Neural crest cell (in vitro differentiated cells): ENCODE measurements at places on chromosomes 2 and 18. TPM values are rescaled to one million over a fixed set of nuclear protein-coding genes. Genes with fewer than 3 reads are reported as not detected.

Gene COL4A4
- total RNA-seq, result 0.16 and 0.19 TPM in 2 replicates

- DNase-seq, result no peak
- H3K27ac ChIP-seq, result no peak overlapping the region
- H3K4me1 ChIP-seq, result peaks cover 38% of the 10 kb centered on the region
- no peak overlapping the region for H3K4me3 ChIP-seq
- no peaks in the 10 kb centered on the region for H3K27me3 ChIP-seq
These were observed 35.1 kb downstream of the REEP1 start for GRCh38 chr2:86302320-86302719.

- no peaks in the 10 kb centered on the region for H3K27me3 ChIP-seq
- no peak for DNase-seq
- no peak overlapping the region for H3K27ac ChIP-seq
- H3K4me3 ChIP-seq, result no peak overlapping the region
- H3K4me1 ChIP-seq, result peaks cover 8% of the 10 kb centered on the region
- H3K36me3 ChIP-seq, result no peaks in the 10 kb centered on the region
These were observed 49.0 kb downstream of the PSMG2 start for GRCh38 chr18:12751891-12752290.

GRCh38 chr2:38159191-38159590, 83.2 kb upstream of the CYP1B1 start:
- H3K36me3 ChIP-seq, result no peaks in the 10 kb centered on the region
- peaks cover 6% of the 10 kb centered on the region for H3K4me1 ChIP-seq
- DNase-seq, result no peak
- no peak overlapping the region for H3K4me3 ChIP-seq
- H3K27me3 ChIP-seq, result peaks cover 4% of the 10 kb centered on the region

DNA sequence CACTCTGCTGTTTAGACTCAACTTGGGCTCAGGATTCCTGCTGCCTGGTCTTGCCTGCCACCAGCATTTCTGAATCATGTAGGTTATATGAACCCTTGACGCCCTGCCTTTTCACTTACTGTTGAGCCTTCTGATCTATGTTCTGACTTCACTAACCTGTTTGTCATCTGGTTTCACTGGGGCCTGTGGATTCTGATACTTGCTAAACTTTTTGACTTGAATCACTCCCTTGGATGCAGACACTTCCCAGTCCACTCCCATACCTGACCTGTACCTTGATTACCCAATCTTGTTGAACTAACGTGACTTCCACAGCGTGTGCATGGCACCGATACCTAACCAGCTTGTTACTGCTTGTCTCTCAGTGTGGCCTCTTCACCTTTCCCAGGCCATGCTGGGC, 35.6 kb upstream of the SPAG16 start:
- no peak for DNase-seq
- H3K4me3 ChIP-seq, result no peak overlapping the region
- peaks cover 20% of the 10 kb centered on the region for H3K4me1 ChIP-seq
- H3K27me3 ChIP-seq, result no peaks in the 10 kb centered on the region

DNA sequence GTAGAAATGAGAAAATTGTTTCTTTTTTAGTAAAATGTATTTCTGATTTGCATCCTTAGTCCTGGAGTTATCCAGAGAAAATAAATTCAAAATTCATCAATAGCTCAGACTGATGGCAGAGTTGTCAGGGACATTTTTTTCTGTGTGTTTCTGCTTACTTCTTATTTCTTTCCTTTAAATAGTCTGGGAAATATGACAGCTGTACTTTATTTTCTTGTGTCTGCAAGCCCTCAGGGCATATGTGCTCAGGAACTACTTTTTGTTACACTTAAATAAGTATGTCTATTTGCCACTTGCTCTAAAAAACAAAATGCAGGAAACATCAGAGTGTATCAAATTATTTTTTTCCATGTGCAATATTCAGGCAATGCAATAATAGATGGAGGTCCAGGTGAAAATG, 126.8 kb upstream of the UNC80 start:
- peaks cover 8% of the 10 kb centered on the region for H3K4me1 ChIP-seq
- H3K27me3 ChIP-seq, result no peaks in the 10 kb centered on the region
- no peak overlapping the region for H3K4me3 ChIP-seq
- no peak for DNase-seq
- H3K27ac ChIP-seq, result no peak overlapping the region
- H3K36me3 ChIP-seq, result peaks cover 6% of the 10 kb centered on the region

- H3K4me1 ChIP-seq, result peaks cover 8% of the 10 kb centered on the region
- H3K4me3 ChIP-seq, result no peak overlapping the region
- peaks cover 33% of the 10 kb centered on the region for H3K36me3 ChIP-seq
- no peaks in the 10 kb centered on the region for H3K27me3 ChIP-seq
- DNase-seq, result no peak
These were observed 70.1 kb downstream of the SLC39A10 start for GRCh38 chr2:195727106-195727505.

DNA sequence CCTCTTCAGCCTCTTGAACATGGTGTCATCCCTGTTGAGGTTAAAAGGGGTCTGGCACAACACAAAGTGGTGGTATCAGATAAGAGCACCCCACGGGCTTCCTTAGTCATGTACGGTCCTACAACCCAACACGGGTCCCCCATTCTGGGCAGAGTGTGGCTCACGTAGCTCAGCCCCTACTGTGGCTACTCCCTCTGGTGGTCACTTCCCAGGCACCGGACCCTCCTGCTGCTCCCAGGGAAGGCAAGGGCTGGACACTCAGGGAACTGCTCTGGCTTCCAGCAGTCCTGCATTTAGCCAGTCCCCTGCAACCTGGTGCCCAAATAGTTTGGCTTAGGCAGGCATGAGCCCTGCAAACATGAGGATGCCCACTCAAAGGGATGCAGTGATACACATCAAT, 58.6 kb downstream of the GALNT14 start:
- peaks cover 19% of the 10 kb centered on the region for H3K27me3 ChIP-seq
- no peak overlapping the region for H3K27ac ChIP-seq
- H3K4me1 ChIP-seq, result peaks cover 4% of the 10 kb centered on the region
- no peaks in the 10 kb centered on the region for H3K36me3 ChIP-seq
- peak; percentile 35 for DNase-seq

- H3K27ac ChIP-seq, result no peak overlapping the region
- peaks cover 14% of the 10 kb centered on the region for H3K27me3 ChIP-seq
- no peaks in the 10 kb centered on the region for H3K36me3 ChIP-seq
- H3K4me3 ChIP-seq, result no peak overlapping the region
- no peaks in the 10 kb centered on the region for H3K4me1 ChIP-seq
- DNase-seq, result no peak
These were observed 21.7 kb upstream of the CTAGE1 start for GRCh38 chr18:22439447-22439846.

- H3K27ac ChIP-seq, result no peak overlapping the region
- no peak for DNase-seq
These were observed 2.9 kb downstream of the MXD1 start for GRCh38 chr2:69917852-69918251.

- DNase-seq, result no peak
- H3K4me3 ChIP-seq, result no peak overlapping the region
- no peaks in the 10 kb centered on the region for H3K27me3 ChIP-seq
- peaks cover 17% of the 10 kb centered on the region for H3K36me3 ChIP-seq
- H3K27ac ChIP-seq, result no peak overlapping the region
These were observed 41.6 kb downstream of the DDX1 start for GRCh38 chr2:15633043-15633970.
